ENCODE measurements at places on chromosomes 5 and 9.

DNA sequence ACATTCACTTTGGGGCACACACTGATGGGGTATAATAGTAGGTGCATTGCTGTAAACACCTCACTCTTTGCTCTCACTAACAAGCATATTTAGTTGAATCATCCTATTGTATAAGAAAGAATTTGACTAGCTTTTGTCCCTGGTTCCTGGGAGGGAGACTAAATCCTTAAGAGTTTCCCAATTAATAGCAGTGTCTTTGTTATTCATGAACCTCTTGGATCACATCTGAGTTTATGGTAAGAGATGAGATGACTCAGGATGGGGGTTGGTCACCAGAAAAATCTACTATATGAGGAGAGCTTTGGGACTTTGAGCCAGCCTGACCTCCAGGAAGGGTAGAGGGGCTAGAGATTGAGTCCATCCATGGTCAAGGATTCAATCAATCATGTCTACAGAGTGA is 56.8 kb downstream of the PUM3 start:
- no peak for DNase-seq

DNA sequence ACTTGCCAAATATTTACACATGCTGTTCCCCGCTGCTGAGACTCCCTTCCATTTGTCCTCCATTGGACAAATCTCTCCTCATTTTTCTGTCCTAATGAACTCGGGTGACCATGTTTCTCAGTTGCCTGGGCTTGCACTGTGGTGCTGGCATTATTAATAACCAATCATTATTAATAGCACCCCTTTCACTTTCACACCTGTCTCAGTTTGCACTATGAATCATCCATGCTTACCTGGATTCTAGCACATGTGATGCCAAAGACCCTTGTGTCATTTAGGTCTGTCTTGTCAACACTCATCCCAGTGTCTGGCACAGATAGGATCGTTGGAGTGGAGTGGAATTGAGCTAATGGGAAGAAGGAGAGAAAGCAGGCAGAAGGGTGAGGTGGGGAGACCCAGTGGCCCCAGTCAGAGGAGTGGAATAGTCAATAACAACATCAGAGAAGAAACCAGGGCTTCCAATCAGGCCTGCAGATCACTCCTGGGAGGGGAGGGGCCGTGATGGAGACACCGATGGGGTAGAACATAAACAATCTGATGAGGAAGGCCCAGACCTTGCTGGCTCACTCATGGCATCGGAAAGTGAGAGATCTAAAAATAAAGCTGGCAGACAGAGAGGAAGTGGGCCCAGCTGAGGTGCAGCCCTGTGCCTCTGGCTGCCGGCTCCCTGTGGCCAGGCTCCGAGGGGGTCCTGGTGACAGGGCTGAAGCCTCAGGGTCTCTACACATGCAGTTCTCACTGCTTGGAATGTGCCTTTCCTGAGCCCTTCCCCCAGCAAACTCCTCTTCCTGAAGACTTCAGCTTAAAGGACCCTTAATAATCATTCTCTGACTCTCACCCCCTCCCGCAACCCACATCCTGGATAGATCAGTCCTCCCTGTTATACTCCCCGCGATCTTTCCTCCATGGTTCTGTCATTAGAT is 33.5 kb upstream of the CRB2 start:
- DNase-seq, result no peak

DNA sequence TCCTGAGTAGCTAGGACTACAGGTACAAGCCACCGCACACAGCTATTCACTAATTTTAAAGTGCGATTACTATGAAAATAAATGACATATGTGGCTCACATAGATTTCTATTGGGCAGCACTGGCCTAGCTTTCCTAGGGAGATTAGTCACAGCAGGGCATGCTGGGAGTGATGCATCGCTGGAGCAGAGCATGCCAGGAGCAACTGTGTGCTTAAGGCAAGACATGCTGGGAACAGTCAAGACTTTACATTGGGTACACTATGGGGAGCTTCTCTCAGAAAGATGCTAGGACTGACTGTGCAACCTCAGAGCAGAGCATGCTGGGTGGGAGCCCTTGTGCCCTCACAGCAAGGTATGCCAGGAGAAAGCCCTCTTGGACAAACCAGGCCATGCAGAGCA is 9.3 kb downstream of the ST6GALNAC6 start:
- no peak for DNase-seq

GRCh38 chr5:59264639-59265245 is 628.8 kb downstream of the PDE4D start:
- DNase-seq, result no peak

DNA sequence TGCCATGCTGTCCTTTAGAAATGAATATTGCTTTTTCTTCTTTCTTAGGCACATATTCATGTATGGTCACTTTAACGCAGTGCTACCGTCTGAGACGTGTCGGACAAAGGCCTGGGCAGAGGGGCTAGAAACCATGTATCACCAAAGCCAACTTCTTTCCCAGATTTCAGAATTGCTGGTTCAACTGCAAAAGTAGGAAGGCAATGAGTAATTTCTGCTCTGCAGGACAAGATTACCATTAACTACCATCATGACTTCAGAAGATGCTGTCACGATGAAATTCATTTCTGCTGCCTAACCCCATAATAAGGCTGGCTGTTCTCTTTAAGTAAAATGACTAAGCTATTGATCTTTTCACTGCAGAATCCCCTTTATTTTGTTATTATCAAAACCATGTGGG is 306.7 kb downstream of the PDE4D start:
- no peak for DNase-seq

DNA sequence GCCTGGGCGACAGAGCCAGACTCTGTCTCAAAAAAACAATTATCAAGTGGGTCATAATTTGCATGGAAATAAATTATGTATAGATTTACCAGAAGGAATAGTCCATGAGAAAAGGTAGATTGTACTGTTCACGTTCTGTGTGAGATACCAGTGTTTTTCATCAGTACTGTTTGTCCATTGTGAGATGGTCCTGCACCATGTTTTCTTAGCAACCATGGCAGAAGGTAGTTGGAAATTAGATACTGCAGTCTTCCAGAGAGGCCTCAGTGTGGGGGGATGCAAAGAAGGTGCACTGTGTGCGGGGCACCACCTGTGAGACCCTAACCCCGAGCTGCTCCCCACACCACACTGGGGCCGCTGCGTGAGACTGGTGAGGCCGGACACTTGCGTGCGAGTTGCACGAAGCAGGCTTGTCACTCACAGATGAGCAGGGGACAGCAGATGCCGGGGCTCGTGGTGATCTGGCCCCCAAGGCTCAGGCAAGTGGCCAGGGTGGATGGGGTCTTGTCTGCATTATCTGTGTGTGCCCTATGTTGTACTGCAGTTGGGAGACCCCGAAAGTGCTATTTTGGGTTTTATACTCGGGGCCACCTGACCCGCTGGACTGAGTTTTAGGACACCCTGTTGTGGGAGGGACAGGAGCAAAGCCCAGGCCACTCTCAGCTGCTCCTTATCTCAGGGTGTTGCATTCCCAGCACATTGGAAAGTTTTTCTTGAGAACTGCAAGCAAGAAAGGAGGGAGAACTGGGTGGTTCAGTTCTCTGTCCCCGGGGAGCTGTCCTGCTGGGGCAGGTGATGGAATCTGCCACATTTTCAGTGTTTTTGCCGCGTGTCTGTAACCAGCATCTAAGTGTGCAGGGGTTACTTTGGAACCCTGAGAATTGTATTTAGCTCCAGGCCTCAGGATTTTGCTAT is 61.9 kb downstream of the EHMT1 start:
- no peak for DNase-seq

GRCh38 chr5:170057311-170057710 is 48.4 kb upstream of the FOXI1 start:
- DNase-seq, result no peak

GRCh38 chr5:57113481-57113880 is 60.4 kb upstream of the GPBP1 start:
- no peak for DNase-seq
